ENCODE measurements at places on chromosomes 7 and 10.

DNA sequence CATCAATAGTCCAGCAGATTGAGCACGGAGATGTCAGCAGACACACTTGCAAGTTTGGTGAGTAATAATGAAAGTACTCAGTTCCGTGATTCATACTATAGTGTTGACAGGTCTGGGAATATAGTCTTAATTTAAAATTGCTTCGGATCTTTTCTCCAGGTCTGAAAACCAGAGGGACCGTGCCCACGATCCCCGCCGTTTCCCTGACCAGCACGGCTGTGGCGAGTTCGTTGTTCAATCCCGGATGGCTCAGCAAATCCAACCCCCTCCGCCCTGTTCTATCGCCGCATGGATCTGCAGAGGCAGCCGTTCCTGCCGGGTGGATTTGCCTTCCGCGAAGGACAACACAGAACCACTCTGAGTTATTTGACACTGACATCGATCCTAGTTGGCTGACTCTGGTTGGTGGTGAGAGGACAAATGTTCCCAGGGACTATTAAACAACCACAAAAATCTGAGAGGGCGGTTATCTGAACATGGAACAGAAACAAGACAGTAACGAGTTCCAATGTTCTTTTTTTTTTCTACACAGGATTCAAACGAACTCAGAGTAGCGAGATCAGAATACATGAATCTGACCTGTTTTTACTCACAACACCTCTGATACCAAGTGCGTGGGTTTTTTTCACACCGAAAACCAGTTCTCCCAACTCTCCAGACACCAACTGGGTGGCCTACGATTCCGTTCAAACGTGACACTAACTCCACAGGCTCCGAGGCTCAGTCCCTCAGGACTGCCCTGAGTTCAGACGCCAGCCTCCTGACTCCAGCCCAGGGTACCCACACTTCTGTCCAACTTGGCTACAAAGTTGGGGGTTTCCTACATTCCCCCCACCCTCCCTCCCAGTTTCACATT is 52.7 kb downstream of the RBM17 start:
- DNase-seq: no peak

GRCh38 chr10:29023678-29024077 is 265.2 kb upstream of the LYZL1 start:
- no peak for DNase-seq

- DNase-seq: peak; percentile 95
Observed at GRCh38 chr10:89332123-89332633, 4.4 kb downstream of the IFIT3 start.

- DNase-seq: no peak
Observed at GRCh38 chr10:128032466-128032865, 93.8 kb downstream of the MKI67 start.

DNA sequence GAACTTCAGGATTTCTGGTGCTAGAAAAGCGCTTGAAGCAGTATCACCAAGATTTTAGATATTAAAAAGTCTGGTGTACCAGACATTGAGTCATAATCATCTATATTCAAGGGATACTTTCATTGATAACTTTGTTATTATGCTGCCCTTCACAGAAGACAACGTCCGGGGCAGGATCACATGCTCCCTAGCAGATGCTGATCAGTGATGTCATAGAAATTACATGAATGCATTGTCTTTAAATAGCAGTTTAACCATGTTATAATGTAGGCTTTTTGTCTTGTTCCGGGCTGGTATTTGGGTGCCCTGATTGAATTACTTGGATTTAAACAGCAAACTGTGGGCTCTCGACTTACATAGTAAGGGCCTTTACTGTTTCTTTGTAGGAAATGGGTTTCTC is 54.0 kb downstream of the VWA2 start:
- DNase-seq: no peak

GRCh38 chr7:35038354-35038753 is 1.1 kb upstream of the DPY19L1 start:
- DNase-seq: no peak

DNA sequence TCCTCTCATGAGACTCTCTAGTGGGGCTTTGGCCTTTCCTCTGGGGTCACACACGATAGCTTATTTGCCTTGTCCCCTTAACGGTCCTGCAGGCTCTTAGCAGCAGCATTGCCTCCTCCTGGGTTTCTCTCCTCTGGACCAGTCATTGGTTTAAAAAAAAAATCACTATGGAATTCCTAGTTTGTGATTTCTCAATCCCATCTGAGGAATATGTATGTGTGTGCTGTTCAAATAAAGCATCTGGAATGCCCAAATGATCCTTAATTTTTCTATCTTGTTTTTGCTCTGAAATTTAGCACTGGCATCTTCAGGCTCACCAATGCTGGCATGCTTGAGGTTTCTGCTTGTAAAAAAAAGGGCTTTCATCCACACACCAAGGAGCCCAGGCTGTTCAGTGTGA is 30.5 kb downstream of the ACTA2 start:
- DNase-seq: no peak

- no peak for DNase-seq
Observed at GRCh38 chr7:117997862-117998825, 124.9 kb upstream of the CTTNBP2 start.

DNA sequence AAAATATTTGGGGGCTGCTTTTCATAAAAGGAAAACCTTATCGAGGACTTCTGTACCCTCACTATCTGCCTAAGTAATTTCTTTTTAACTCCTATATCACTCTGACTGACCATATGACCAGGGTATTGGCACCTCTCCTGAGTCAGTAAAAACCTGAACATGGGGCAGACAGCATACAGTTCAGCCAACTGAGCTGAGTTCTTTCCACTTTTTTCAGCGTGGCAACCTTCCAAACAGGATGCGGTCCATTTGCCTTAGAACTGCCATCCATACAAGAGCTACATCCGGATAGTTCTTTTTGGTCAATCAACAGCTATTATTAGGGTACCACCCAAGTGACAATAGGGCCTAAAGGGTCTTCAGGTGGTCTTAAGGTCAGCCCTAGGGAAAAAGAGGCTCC is 122.6 kb downstream of the MARCHF5 start:
- DNase-seq: no peak

DNA sequence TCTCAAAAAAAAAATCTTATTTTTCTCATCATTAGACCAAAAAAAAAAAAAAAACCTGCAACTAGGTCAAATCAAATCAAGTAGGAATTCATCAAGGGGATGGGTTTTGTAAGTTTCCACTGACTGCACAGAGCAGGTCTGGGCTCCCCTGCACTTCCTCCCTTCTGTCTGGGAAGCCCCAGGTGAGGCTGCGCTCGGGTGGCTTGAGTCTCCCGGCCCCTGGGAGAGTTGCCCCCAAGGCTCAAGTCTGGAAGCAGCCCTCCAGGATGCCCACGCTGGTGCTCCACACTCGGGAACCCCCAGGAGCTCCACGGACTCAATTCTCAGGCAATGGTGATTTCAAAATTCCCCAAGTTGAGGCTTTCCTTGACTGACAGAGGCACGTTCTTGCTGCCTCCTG is 41.7 kb upstream of the RBM33 start:
- DNase-seq: no peak

GRCh38 chr7:106367664-106368063 is 82.9 kb upstream of the NAMPT start:
- no peak for DNase-seq

DNA sequence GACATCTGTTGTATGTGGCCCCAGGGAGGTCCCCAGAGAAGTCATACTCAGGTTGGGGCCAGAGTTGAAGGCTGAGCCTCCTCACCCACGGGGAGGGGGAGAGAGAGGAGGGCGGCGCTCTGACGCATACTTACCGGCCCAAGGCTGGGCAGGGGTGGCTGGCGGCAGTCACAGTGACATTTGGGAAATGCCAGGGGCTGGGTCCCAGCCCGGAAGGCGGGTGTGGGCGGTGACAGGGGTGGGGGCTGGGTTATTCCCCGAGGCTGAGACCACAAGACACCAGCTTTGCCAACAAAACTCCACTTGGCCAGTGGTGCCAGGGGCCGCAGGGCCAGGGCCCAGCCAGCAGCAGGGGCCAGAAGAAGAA is 41.1 kb downstream of the RASGEF1A start:
- no peak for DNase-seq

DNA sequence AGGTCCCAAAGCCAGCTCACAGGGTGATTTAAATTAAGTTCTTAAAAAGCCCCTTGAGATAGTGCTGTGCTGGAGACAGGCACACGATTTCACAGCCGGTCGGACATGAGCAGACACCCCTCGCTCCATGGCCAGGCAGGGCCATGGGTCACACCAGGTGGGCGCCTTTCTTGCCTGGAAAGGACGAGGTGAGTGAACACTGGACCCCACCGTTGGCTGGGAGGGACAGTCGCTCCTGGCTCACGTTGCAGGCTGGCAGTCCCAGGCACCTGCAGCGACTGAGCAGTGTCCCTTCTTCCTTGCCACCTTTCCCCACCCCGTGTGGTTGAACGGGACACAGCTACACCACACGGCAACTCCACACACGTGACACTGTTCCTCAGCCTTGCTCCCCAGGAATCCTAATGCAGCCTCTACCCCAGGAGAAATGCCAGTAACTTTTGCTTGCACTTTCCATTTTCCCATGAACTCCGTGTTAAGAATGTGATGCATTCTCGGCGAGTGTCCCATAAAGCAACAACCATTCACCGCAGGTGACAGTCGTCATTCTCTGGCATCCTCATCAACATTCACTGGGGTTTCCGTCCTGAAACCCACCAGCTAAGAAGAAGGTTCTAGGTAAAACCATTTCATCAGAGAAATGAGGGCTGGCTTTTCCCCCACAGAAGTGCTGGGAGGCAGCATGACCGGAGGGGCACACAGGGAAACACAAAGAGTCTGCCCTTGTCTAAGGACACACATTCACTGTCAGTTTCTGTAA is 217.4 kb downstream of the ZMYND11 start:
- DNase-seq: no peak

DNA sequence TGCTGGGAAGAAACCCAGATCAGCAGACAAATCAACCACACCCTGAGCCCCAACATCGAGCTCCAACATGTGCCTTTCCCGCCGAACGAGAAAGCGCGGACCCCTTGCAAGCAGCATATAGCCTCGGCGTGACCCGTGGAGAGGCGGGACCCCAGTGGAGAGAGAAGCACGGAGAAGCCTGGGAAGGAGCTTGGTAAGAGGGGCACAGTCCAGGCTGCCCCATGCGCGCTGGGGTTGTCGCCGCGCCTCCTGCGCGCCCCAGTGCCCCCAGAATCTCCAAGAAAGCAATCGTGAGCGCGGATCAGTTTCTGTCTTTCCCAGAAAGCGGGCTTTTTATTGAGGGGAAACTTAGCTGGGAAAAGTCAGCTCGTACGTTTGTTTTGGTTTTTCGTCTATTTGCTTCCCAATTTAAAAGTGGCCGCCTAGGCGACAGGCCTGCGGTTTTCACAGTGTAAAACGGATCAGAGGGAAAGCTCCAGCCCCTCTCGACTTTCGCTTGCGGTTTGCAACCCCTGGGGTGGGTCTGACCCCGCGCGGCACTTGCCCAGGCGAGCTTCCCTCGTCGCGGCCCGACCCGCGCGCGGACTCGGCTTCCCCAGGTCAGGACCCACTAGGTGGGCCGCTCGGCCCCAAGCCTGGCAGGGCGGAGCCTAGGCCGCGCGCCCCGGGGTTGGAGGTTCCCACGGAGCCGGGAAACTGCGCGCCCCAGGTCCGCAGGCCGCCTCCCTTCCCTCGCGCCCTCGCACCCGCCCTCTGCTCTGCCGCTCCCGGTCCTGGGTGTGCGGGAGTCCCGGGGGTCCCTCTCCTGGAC is 31.1 kb downstream of the SKIDA1 start:
- DNase-seq: no peak

GRCh38 chr10:71363936-71364335 is 32.8 kb upstream of the CDH23 start:
- DNase-seq: no peak
